ENCODE measurements at places on chromosomes 6 and 20.

DNA sequence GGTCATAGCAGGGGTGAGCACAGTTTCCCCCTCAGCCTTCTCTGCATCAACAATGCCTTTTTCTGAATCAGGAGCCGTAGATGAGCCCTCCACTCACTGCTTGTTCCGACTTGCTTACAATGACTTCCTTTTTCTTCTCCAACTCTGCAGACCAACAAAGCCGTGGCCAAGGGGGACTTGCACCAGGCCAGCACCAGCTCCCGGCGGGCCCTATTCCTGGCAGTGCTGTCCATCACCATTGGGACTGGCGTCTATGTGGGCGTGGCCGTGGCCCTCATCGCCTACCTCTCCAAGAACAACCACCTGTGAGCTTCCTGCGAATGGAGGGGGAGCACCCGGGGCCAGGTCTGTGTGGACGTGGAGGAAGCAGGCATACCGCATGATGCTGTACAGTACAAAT, 195.8 kb downstream of the SYNDIG1 start:
- DNase-seq, result no peak

DNA sequence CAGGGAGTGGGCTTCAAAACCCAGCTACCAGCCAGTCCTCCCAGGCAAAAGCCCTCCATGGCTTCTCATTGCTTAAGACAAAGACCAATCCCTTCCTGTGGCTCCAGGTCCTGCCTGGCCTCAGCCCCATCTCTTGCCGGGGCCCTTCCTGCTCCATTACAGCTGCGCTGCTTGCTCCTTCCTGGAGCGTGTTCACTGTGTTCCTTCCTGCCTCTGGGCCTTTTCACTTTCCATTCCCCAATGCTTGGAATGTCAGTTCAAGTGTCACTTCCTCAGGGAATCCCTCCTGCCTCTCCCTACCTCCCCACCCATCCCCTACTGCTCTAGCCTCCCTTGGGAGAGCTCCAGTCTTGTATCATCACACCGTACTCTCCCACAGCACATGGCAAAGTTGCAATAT, 11.1 kb upstream of the ITPR3 start:
- no peak for DNase-seq

DNA sequence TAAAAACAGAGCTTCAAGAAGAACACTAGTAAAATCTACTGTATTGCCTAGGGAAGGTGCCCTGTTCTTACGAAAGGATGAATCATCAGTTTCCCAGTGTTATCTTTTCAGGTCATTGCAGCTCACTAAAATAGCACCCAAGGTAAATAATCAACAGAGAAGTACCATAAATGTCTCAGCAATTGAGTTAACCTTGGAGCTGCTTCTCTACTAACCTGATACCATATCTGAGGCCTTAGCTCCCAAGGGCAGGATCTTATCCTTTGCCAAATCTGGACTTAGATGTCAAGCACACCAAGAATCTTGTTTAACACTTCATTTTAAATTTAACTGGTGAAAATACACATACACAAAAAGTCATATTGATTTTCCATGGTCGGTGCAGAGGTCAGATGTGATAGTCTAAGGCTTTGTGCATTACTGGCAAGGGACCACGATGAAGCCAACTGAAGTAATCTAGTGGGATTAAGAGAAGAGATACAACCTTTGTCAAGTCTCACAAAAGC, 81.5 kb downstream of the EDN1 start:
- no peak for DNase-seq

- no peak for DNase-seq
Observed at GRCh38 chr20:51889466-51889865, 87.1 kb upstream of the SALL4 start.

- DNase-seq, result no peak
Observed at GRCh38 chr6:51019806-51020205, 201.1 kb downstream of the TFAP2B start.

DNA sequence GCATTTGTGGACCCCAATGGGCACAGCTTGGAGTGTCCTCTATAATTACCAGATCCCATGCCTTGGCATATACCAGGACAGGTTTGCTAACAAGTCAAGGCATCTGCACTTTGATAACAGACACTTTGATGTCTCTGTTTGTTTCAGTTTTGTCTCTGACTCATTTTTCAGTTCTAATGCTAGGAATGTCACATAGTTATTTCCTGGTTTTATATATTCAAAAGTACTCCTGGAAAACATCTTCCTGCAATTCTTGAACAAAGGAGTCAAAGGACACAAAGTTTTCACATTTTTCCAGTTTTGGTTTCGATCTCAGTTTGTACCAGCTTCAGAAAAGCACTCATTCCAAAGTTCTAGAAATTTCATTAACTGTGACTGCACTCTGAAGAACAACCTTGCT, 188.1 kb downstream of the FOXC1 start:
- no peak for DNase-seq

- no peak for DNase-seq
Observed at GRCh38 chr20:51488331-51488730, 54.2 kb downstream of the NFATC2 start.

DNA sequence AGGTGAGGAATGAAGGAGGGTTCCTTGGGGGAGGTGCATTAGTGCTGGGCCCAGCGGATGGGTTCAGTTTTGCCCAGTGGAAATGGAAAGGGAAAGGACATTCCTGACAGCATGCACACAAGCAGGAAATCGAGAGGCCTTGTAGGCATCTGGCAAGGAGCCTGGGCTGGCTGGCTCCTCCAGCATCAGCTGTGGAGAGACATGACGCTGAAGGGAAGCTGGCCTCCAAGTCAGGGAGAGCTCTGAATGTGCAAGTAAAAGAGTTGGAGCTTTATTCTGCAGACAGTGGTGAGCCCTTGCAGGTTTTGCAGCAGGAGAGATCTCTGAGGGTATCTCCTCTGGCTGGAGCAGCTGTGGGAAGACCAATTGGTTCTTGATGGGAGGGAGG, 154.3 kb downstream of the MRPL14 start:
- peak; percentile 46 for DNase-seq

- peak; percentile 69 for DNase-seq
Observed at GRCh38 chr20:32206760-32207625, 550 bp downstream of the PLAGL2 start.

DNA sequence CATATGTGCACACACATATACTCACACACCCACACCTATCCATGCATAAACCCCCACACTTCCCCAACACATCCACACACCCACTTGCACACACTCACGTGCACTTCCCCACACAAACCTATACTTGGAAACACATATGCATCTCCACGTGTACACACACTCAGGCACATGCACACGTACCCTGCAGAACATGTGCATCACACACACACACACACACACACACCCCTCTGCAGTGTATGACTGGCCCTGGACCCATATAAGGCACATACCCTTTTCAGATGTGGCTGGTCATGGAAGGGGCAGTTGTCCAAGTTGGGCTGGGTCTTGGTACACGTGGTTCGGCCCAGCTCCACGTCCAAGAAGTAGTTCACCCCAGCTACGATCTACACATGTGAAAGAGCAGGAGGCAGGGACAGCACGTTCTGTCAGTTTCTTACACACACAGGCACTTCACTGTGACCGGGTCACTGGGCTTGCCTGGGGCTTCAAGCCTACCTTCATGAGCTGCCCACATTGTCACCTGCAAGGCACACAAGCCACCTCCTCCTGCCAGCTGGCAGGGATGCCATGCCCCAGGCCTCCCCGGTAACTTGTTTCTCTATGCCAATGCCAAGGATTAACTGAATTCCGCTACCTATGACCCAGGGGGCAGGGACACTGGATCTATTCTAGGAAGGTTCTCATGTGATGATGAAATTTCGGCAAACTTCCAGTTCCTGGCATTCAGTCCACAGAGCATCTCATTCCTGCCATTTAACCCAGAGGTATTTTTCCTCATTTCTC, 2.6 kb downstream of the CST3 start:
- DNase-seq, result no peak

- no peak for DNase-seq
Observed at GRCh38 chr6:98931696-98932095, 16.1 kb downstream of the FBXL4 start.

DNA sequence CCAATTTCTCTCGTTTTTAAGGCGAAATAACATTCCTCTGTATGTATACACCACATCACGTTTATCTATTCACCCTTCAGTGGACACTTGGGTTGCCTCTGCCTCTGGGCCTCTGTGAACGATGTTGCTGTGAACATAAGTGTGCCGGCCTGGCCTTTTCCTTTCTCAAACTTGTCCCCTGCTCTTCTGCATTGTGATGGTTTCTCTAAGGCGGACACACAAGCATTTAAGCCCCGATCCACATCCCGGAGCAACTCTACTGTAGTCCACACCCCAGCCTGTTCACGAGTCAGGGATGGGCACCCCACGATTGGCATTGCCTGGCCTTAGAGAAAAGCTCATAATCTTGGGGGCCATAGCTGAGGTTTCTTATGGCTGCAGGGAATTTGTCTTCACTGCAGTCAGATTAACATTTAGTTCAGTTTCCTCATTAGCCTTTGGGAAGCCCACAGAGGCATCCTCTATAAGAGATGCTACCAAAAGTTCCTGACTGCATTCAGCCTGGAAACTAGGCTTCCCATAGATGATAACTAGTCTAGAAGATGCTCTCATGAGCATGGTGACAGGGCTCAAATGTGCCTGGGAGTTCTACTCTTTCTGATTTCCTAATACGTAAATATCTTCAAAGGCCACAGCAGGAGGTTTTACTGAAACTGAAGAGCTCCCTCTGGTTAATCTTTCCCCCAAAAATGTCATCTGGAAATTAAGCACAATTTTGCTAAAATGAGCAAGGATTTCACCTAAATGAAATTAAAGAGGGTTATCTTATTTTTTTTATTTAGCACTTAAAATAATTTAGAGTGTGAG, 762 bp downstream of the ZC3H12D start:
- DNase-seq, result no peak

GRCh38 chr6:160421854-160422253, 73.7 kb downstream of the SLC22A3 start:
- DNase-seq, result no peak

DNA sequence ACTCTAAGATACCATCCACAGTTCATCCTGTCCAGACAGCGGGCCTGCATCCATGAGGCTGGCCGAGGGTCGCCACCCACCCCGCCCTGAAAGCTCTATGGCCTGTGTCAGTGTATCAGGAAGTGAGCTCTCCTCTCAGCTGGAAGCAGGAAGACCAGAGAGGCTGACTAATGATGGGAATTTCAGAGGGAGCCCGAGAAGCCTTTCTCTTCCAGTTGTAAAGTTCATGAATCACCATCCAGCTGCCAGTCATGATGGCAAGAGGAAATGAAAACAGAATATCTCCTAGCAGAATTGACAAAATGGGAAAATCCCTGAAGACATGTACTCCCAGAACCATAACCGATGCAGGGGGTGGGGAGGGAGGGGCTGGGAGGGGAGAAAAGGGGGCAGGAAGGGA, 109.6 kb upstream of the RPS6KA2 start:
- DNase-seq, result no peak

- no peak for DNase-seq
Observed at GRCh38 chr6:113363048-113363798, 493.9 kb upstream of the MARCKS start.

GRCh38 chr6:150548330-150548729, 51.4 kb upstream of the PLEKHG1 start:
- no peak for DNase-seq

- no peak for DNase-seq
Observed at GRCh38 chr6:131013495-131013894, 49.5 kb downstream of the EPB41L2 start.

GRCh38 chr20:16027686-16028085, 545.6 kb downstream of the KIF16B start:
- DNase-seq, result no peak

- no peak for DNase-seq
Observed at GRCh38 chr20:62772103-62772611, 24.1 kb upstream of the MRGBP start.

- DNase-seq, result no peak
Observed at GRCh38 chr6:137102851-137103492, 58.2 kb upstream of the IL20RA start.

DNA sequence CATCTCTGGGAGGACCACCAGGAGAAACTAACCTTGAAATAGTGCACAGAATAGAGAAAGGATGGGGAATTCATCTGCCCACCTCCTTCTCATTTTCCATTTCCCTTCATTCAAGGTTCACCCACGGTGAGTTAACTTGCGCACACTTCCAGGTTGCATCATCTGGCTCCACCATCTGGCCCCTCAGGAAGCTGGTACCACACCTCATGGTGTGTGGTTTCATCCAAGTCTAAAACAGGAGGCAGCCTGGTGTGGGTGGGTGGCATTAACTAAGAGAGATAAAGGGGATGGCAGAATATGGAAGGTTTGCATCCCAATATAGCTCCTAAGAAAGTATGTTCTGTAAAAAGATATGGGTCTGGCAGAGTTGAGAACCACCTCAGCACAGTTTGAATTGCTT, 3.8 kb downstream of the ZNF334 start:
- no peak for DNase-seq

DNA sequence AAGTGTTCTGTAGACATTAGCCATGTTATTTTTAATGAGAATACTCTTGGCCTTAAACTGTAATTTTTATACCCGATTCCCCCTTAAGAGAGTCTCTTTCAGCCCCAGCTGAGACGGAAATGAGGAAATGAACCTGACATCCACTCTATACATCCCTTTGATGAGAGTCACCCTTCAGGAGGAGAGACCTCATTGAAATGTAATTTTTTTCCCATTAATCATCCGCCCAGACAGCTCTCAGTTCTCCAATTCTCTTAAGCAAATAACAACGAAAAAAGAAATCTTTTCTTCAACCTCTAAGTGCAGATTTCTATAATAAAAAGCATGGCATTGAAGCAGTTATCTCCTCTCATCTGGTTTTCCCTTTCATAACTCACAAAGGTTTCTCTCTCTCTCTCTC, 243.8 kb upstream of the PMEPA1 start:
- no peak for DNase-seq

DNA sequence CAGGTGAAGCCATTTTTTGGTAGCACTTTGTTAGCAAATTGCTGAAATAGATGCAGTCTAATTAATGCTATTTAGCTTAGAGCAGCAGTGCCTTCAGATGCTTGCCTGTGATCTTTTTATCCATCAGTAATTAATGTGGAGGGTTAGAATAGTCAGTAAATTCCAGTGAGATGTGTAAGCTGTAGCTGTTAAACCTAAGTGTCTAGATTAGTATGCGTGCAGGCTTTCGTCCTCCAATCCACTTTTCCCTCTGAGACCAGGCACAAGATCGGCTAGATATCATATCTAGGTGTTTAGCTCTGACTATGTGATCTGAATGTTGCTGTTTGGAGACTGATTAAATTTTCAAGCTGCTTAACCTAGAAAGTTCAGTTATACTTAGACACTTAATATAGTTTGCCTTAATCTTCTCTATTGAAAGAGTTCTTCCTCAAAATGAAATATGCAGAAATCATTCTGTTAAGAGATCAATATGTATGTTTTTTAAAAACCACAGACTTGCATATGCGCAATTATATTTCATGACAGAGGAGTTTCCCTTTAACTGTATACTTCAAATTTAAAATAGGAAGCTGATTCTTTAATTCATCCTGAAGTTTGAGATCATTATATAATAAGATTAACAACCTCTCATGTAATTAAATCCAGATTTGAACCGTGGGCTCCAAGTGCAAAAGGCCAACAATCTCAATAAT, 41.2 kb downstream of the XRN2 start:
- DNase-seq, result no peak

GRCh38 chr6:332671-333070, 40.4 kb downstream of the DUSP22 start:
- no peak for DNase-seq

Data from liver (tissue), 10 donors.